ENCODE measurements at places on chromosomes 1 and 21.

GRCh38 chr1:48039088-48040054, 42.2 kb upstream of the TRABD2B start:
- peak; percentile 80 for DNase-seq

GRCh38 chr1:54857746-54858561, 29.0 kb downstream of the DHCR24 start:
- no peak for DNase-seq

GRCh38 chr1:6637770-6638169, 13.1 kb downstream of the THAP3 start:
- no peak for DNase-seq

GRCh38 chr1:181347495-181348390, 135.6 kb upstream of the CACNA1E start:
- DNase-seq = no peak

GRCh38 chr1:8133190-8133589, 107.1 kb upstream of the ERRFI1 start:
- no peak for DNase-seq

DNA sequence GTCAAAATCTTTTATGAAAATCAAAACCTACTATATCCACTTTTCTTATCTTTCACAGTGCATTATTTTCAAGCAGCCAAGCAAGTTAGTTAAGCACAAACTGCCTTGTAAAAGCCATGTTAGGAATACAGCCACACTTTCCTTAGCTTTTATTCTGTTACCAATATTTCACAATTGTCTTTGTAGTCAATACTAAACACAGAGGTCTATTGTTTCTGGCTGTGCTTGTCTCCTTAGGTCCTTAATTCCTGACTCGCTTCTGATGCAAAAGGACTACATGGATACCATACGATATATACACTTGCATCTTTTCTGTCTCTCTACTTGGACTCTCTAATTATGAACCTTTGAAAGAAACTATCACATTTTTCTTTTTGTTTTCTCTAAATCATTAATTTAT, 331.8 kb downstream of the NEGR1 start:
- no peak for DNase-seq

- no peak for DNase-seq
Observed at GRCh38 chr1:163084330-163084729, 15.2 kb downstream of the RGS4 start.

DNA sequence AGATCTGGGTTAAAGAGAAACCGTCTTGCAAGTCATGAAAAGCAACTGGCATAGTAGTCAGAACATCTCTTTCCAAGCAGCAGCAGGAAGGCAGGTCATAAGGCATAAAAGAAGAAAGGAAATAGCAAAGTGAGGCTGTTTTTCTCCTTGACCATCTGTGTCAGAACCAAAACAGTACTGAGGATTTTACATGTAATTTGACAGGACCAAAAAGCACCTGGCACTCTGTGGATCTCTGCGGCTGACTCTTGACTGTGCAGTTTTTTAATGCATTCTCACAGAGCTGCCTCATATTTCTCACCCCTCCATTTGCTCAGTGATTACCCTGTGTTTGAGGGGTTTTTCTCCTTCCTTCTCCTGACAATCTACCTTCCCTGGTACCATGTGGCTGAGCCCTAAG, 17.7 kb downstream of the TBX15 start:
- DNase-seq = no peak

DNA sequence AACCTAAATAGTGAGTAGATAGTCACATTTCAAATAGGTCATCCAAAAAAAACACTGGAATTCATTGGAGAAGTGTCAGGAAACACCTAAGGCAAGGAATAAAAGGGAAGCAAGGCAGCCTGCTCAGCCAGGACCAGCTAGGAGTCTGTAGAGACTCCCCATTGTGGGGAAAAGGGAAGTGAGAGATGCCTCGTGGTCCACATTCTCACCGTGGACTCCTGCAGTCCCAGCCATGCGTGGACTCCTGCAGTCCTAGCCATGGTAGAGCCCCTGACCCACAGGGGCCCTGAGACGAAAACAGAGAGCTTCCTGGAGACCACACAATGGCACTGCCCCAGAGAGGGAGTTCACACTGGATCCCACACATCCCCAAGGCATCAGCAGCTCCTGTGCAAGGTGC, 97.5 kb downstream of the LRIG2 start:
- DNase-seq = no peak

DNA sequence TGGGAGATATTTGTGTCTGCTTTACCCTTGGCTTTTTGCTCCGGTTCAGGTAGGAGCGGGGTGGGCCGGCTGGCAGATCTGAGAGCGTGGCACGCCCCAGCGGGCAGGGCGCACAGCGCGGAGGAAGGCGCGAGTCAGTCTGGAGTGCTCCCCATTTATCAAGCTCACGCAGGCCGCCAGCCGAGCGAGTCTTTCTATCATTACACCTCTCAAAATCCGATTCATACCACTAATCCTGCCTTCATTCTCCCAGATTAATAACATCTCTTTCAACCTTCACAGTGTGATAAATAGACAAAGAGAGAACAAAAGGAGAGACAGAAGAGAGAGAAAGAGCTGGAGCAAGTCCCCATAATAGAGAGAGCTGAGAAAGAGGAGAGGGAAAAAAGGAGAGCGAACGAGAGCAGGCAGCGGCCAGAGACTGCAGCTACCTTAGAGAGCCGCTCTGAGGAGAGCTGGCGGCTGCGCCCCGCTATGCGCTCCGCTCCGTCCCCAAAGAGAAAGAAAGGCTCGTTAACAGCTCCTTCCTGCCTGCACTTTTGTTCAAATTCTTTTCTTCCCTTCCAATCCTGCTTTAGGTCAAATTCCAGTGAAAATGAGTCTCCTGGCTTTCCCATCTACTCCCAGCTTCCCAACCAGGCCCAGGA, 48.0 kb downstream of the DMAP1 start:
- no peak for DNase-seq

DNA sequence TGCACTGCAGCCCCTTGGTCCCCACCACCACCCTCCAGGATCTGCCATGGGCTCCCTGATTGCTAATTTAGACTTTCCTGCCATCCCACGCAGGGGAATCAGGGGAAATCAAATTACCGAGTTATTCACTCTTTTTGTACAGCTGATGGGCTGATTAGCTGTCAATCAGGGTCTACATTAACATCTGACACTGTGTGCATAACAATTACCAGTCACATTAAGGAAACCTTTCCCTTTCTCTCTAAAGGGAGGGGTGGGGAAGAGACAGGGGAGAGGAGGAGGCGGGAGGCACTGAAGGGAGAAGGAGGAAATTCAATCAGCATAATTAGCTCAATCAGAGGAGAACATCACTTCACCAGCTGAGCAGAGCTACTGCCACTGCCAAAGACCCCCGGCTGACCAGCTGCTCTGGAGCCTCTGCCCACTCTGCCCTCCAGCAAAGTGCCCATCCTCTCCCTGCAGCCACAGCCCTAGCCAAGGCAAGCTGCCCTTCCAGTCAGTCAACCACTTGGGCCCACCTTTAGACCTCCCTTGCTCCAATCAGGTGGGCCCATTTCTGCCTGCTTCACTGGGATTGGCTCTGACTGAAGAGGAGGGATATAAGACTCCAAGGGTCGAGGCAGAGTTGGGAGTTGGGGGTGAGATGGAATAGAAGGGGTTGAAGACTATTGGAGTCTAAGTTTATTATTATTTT, 199.3 kb upstream of the ZC3H12A start:
- DNase-seq = no peak

- DNase-seq = no peak
Observed at GRCh38 chr1:223652436-223652941, 13.0 kb downstream of the CAPN8 start.

DNA sequence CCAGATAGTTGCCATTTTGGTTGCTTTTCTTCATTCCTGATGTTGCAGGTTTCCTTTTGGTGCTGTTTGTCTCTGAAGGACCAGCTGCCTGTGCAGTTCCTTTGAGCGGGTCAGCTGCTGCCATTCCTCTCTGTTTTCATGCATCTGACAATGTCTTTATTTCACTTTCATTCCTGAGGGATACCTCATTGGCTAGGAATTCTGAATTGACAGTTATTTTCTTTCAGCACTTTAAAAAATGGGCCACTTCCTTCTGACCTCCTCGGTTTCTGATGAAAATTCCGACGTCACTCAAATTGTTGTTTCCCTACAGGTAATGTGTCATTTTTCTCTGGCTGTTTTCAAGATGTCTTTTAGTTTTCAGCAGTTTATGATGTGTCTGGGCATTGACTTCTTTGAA, 24.8 kb downstream of the CCSAP start:
- no peak for DNase-seq

DNA sequence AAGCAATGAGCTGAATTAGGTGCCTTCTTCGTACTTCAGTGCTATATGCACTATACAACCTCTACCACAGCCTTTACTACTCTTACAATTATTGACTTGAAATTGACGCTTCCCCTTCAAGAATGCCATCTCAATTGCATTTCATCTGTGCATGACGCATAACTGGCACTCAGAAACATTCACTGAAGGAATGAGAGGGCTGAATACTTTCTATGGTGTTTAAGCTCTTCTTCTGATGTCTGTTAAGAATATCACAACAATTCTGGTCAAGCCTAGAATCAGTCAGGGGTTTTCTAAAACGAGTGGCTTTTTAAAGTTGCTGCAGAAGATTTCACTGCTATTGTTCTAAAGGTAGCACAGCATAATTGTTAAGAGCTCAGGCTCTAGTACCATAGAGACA, 11.5 kb downstream of the DENND1B start:
- no peak for DNase-seq

DNA sequence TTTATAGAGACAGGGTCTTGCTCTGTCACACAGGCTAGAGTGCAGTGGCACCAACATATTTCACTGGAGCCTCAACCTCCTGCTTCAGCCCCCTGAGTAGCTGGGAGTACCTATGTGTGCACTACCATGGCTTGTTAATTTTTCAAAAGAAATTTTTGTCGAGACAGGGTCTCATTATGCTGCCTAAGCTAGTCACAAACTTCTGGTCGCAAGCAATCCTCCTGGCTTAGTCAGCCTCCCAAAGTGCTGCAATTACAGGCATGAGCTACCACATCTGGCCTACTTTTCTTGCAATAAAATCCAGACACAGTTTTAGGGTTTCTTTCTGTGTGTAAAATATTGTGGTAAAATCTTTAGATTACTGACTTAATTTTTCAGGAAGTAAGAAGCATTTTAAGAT, 27.9 kb upstream of the NTPCR start:
- DNase-seq = no peak

DNA sequence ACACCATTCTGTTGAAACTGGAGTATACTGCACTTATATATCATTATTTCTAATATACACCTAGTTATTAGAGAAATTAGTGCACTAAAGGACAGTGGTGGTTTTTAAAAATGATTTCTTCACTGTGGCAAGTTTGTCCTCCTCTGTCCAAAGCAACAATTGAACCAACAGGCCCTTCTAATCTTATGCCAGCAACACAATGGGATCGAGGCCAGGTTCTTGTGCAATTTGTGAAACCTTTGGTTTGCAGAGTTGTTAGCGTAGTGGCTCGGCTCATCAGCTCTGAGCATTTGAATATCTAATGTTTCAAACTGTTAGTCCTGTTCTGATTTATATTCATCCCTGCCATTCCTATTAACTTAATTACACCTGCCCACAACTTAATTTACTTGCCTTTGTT, 9.9 kb upstream of the LRRC39 start:
- no peak for DNase-seq

DNA sequence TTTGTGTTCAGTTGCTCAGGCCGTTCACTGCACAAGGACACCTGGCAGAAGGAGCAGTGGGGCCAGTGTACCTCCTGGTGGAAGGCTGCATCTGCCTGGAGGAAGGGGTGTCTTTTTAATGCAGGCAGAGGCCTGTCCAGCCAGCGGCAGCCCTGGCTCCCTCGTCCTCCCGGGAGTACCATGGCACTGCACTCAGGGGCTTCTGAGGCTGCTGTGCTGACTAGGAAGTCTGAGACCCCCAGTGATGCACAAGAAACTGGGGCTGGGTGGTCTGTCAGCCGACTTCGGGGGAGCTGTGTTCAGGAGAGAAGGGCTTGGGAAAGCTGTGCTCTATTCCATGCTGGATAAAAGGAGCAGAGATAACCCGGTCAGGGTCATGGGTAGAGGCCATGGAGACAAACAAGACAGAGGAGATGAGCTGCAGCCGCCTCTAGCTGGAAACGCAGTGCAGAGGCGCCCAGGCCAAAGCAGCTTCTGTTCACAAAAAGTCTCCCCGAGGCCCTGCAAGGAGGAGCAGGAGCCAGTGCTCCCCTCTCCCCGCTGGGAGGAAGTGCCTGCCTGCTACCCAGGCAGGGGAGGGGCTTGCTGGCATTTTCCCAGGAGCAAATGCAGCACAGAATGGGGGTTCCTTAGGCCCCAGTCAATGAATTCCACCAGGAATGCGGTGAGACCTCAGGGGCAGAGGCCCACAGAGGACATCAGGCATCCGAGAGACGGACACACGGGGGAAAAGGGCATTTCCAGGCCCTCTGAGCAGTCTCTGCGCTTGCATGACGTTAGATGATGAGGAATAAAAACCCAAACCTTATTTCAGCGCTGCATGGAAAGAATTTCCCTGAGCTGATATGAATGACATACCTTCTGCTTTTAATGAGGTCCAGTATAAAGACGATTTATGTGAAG, 17.2 kb upstream of the C2CD2 start:
- no peak for DNase-seq

- DNase-seq = no peak
Observed at GRCh38 chr1:17844185-17844826, 89.2 kb downstream of the ACTL8 start.

- peak; percentile 42 for DNase-seq
Observed at GRCh38 chr1:7387053-7387927, 383.8 kb upstream of the VAMP3 start.

DNA sequence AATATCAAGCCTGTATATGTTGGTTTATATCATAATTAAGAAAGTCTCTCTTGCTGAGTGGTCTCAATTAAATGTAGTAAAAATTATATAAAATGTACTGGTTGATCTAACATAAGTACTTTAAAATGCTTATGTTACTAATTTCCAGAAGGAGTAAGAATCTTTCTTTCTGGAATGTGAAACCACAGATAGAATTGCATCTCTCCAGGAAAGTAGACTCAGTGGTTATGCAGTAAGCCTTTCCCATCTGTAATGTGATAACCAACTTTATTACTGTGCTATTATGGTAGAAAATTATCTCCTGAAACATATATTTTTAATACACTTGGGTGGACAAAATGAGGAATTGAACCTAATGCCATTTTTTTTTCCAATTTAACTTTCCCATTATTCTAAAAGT, 8.9 kb upstream of the RALGPS2 start:
- DNase-seq = no peak

DNA sequence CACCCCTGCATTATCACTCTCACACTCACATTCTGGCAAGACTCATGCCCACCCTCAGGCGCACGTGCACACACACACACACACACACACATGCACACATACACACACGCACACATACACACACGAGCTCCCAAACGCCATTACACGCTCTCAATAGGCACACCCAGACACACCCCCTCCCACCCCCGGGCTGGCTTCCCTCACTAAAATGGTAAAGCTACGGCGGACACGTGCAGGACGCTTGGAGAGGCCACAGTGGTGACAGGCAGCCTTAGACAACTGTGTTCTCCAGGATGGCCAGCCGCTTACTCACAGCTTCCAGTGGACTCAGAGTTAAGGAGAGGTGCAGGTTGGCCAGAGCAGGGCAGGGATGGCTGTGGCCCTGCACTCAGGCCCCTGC, 10.1 kb downstream of the MATN1 start:
- no peak for DNase-seq

GRCh38 chr21:41350436-41351155, 11.2 kb upstream of the MX2 start:
- no peak for DNase-seq

GRCh38 chr1:53465023-53465957, 6.1 kb downstream of the DMRTB1 start:
- no peak for DNase-seq

Data from NCI-H345 (cell line).